ENCODE measurements at places on chromosomes 2 and 18.

GRCh38 chr2:86272111-86272510, 65.3 kb downstream of the REEP1 start:
- peak; percentile 58 for DNase-seq

DNA sequence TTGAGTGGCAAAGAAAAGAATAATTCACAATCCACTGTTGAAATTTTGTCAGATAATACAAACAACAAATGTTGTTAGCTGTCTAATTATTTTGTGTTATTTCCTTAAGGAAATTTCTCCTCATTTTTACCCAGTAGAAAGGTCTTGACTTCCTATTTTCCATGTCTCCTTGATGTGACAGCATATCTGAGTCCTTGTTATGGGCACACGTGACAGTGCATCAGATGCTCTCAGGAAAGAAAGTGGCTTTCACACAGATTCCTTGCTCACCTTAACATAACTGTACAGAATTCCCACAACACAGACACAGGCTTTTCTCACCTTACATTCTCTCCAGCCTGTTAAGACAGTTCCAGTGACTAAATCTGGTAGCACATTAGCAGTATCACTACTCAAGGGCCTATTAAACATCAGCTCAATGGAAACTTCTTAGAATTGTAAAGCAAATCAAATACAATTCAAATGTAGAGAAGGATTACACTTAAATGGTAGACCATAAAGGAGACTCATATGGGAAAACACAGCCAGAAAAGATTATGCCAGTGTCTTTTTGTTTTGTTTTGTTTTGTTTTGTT, 30.2 kb upstream of the GPR55 start:
- DNase-seq: no peak

DNA sequence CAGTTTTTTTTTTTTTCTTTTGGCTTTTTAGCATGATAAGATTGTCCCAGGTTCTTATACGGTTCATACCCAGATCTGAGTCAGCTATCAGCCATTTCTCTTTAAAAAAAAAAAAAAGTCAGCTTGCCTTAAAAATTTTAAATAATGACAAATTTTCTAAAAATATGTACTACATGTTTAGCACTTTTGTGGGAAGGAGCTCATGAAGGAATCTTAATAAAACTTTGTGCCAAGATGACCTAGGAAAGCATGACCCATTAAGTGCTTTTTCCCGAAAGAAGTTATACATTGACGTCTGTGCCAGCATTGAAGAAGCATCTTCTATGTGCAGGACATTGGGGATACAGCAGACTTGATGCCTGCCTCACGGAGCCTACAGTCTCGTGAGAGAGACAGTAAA, 4.5 kb upstream of the RBMS1 start:
- DNase-seq: no peak

DNA sequence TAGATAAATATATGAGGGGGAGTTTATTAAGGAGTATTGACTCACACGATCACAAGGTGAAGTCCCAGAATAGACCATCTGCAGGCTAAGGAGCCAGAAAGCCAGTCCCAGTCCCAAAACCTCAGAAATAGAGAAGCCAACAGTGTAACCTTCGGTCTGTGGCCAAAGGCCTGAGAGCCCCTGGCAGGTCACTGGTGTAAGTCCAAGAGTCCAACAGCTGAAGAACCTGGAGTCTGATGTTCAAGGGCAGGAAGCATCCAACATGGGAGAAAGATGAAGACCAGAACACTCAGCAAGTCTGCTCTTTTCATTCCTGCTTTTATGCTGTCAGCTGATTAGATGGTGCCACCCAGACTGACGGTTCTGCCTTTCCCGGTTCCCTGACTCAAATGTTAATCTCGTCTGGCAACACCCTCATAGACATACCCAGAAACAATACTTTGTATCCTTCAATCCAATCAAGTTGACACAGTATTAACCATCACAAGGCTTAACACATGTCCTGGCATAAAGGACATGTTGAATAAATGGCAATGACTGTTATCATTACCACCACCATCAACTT, 56.7 kb downstream of the MAPK4 start:
- no peak for DNase-seq

DNA sequence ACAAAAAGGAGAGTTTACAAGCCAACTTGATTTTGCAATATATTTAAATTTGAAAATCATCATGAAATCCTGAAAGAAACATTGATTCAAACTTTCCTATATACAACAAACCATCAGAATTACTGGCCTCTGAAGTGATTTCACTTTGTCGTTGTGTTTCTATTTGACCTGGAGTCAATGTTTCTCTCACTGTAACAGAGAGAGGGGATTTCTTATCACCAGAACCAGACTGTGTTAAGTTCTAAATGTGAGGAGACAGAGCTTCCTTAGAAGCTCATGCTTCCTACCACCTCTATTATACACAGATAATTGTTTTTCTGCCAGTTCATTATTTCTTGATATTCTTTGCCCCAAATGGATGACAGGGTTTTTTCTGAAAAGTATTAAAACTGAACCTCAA, 245.0 kb upstream of the RND3 start:
- DNase-seq: no peak

DNA sequence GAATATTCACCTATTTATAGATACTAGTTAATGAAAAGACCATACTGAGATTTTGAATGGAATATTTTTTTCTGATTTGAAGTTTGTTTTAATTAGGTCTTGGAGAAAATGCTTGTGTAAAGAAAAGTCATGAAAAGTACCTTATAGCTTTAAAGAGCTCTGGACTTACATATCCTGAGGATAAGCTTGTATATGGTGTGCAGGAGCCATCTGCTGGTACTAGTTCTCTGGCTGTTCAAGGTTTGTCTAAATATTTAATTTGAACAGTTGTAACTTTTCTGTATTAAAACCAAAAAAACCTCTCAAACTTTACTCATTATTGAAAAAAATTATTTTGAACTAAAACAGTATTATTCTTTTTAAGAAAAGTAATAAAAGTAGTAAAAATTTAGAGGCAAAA, 50.1 kb downstream of the UBR3 start:
- DNase-seq: peak; percentile 12

DNA sequence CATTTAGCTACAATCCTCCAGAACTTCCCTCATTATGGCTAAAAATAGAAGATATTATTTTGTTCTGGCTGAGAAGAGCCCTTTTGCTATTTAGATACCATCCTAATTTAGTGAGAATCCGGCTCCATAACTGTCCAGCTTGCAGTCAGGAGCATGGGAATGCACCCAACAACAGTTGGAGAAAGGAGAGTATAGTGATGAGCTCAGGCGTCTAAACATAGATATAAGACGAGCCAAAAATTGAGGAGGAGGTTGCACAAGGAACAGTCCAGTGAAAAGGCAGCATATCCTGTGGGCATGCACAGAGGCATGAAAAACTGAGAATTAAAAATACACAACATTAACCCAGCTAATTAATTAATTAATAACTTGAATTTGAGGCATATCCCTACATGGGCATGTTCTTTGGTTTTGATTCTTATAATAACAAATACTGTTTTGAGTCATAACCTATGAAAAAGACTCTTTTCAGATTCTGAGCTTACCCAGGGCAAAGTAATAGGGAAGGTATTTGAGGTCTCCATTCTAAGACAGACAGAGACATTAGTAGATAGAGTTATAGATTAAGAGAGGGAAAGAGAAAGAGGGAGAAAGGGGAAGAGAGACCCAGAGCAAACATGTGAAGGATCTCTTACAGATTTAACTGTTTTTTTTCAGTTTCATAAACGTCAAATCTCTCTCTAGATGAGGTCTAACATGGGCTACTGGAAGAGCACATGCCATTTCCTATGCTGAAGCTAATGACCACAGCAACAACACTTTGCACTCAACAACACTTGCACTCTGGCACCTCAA, 311.2 kb downstream of the OSR1 start:
- DNase-seq: no peak

DNA sequence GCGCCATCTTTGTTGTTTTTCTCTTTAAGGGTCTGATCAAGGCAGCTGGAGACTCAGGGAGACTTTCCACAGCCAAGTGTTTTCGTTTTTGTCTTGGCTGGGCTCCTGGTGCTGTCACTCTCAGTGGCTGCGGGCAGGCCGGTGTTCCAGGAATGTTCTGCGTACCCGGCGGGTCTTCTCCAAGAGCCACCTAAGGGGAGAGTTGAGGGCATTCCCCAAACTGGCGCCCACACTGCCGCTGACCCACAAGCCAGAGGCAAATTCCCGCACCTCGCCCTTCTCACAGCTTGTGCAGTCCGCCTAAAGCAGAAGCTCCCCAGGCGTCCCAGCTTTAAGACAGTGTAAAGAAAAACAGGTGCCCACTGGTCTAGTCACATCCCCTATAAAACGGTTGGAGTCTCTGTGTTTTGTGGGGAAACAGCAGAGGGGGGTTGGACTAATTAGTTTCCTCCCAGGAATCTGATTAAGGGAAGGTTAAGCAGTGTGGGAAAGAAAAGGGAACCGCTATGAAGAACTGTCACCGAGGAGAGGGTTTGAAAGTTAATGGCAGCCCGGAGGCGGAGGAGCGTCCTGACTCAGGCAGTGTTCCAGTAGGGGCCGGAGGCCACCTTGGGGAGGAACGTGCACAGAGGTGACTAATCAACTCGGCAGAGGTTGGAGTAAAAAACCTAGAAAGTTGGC, 224.5 kb downstream of the SLC4A3 start:
- no peak for DNase-seq

GRCh38 chr2:197075754-197076337, 149.3 kb upstream of the PGAP1 start:
- peak; percentile 54 for DNase-seq

DNA sequence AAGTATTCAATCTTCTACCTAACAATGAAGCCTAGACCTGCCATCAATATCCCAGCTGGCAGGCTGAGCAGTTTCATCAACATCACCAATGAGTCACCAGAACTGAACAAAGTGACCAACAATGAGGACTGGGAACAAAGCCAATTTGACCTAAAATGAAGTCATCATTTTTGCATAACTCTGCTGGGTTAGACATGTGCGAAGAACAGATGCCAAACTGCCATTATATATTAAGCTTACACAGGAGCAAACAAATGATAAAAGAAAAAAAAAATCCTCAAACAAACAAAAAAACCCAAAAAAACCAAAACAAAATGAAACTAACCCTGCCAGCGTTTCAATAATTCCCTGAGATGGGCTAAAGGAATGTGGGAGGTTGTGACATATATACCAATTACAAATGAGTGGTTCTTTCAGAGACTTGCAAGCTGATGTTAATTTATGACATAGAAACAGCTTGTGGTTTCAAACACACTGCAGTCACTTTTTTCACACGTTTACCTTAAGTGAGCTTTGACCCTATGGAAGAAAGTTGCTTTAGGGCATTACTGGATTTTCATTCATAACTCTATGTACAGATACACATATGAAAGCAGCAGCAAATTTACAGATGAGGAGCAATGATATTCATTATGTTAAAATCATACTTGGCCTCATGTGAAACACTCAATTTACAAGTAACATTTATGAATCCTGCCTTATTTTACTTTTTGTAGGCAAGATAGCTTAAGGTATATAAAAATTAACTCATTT, 56.9 kb upstream of the CCDC141 start:
- peak; percentile 94 for DNase-seq

- DNase-seq: no peak
Measured at GRCh38 chr2:174858745-174859144, 94.5 kb upstream of the CHRNA1 start.

DNA sequence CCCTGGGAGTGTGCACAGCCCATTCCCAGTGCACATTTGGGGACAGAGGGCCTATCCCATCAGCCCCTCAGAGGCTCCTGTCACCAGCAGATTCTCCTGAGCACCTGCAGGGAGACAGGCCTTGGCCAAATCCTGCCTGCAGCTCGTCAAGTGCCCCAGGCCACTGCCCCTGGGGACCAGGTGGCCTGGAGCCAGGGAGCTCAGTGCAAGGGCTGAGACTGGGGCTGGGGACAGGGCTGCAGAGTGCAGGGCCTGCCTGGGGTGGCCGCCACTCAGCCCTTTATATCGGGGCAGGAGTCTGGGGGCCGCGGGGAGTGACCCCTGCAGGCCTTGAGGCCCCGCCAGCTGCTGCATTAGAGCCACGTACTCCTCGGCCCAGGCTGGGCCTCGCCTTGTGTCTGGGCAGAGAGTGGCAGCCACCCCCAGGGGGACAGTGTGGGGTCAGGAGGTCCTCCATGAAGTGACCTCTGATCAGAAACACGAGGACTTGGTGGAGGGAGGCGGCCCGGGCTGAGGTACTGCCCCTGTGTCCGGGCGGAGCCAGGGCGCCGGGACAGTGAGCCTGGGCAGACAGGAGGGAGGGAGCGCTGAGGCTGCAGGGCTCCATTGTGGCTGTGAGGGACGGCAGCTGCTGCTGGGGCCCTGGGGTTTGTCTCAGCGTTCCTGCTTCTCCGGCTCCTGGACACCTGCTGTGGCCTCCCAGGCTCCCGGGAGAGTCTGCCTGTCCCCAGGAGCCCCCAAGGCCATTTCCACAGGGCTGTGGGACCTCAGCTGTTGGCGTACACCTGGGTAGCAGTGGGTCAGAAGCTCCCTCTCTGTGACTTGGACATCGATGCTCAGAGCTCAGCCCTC, 24.2 kb downstream of the GPC1 start:
- DNase-seq: no peak

DNA sequence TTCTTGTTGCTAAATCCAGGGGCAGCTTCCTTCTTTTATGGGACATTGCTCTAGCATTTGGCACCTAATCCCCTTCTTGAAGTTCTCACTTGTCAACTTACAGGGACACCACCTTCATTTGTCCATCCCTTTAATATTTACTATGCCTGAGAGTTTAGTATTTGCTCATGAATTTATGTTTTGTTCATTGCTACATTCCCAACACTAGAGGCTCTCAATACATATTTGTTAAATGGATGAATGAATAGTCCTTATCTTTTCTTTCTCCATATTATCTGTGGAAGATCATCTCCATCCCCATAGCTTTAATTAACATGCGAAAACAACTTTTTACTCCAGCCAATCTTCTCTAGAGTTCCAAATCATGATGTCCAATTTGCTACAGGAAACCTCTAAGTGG, 5.4 kb downstream of the CWC22 start:
- peak; percentile 10 for DNase-seq

- DNase-seq: no peak
Measured at GRCh38 chr2:203690441-203691047, 15.9 kb upstream of the CD28 start.
